ENCODE measurements at places on chromosomes 2 and 18. TPM values are rescaled to one million over a fixed set of nuclear protein-coding genes. Genes with fewer than 3 reads are reported as not detected.

GRCh38 chr2:20091305-20091991, 40.0 kb upstream of the LAPTM4A start:
- peak; percentile 89 for DNase-seq

- no peak for DNase-seq
These were observed 1343.8 kb upstream of the LRRTM1 start for GRCh38 chr2:81648370-81648769.

GRCh38 chr2:74655579-74655978, 1.5 kb downstream of the SEMA4F start:
- no peak for DNase-seq

The INPP5D gene
- 43.5 TPM for total RNA-seq

- no peak for DNase-seq
These were observed 53.1 kb downstream of the GREB1L start for GRCh38 chr18:21295101-21295500.

The TDRD15 gene
- total RNA-seq: not detected
